PC-9 (cell line): ENCODE measurements at places on chromosomes 12 and 14.

DNA sequence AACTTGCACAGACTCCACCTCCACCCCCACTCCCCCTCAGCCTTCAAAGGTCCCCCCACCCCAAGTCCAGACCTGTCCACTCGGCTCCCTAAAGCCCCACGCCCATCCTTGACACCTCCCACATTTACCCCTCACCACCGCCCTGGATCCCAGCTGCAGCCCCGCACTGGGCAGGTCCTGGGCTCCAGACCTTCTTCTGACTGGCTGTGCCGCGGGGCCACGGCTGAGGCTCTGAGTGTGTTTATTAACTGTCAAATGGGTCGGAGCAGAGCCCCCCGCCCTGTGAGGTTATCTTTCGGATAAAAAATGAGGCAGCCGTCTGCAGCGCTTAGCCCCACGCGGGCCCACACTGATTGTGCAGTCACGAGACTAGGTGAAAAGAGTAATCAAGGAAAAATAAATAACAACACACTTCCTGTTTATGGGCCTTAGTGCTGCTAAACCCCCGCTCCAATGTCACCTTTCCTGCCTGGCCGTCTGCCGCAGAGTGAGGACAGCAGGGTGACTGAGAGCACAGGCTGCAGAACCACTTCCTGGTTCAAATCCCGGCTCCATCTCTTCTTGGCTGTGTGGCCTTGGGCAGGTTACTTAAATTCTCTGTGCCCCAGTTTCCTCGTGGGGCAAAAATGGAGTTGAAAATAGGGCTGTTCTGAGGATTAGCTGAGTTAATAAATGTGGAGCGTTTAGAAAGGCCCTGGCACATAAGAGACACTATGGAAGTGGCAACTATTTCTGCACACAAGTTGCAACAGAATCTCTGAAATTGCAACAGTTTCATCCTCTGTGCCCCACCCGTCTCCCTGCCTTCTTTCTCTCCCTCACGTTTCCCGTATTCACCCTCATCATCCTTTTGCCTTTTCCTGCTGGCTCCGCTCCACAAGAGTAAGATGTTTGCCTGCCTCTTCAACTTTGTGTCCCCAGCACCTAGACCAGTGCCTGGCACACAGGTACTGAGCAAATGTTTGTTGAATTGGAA lies 9.4 kb downstream of the SETD1B start:
- DNase-seq = no peak

- peak; percentile 85 for DNase-seq
Observed at GRCh38 chr14:61513986-61514830, 181.1 kb upstream of the HIF1A start.

DNA sequence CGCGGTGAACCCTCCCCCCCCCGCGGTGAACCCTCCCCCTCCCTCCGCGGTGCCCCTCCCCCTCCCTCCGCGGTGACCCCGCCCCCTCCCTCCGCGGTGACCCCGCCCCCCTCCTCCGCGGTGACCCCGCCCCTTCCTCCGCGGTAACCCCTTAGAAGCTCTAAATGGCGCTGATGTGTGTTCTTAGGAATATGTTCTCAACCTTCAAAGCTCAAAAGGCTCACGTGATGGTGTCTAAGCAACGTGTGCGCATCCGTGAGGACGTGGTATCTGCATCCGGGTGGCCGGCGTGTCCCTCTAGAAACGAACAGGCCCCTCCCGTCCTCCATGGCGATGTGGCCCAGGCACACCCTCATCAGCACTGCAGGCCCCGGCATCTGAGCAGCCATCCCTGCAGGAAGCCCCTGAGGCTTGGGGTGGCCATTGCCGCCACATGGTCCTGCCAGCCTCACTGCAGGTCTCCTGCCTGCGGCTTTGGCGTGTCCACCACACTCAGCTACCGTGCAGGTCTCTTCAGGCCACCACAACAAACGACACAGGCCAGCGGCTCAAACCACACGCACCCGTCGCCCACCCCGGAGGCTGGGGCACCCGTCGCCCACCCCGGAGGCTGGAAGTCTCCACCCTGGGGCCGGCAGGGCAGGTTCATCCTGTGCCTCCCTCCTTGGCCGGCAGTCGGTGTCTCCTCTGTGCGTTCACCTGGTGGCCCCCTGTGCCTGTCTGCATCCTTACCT lies 14.5 kb upstream of the FBRSL1 start:
- no peak for DNase-seq

DNA sequence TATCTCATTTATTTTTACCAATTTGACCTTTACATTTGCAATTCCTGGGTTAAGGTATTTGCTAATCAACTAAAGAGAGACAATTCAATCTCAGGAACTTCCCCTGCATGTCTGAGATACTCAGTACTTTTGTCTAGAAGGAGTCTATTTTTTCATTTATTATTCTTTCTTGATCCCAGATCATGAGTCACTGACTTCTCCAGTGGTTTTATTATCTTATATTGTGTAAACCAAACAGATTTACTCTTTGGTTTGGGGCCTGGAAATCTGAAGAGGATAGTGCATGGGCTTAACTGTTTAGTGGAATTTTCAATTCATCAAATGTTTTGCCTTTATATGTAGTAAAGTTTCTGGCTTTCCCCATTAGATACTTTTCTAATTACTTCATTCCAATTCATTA lies 185.4 kb downstream of the ALG10B start:
- no peak for DNase-seq

DNA sequence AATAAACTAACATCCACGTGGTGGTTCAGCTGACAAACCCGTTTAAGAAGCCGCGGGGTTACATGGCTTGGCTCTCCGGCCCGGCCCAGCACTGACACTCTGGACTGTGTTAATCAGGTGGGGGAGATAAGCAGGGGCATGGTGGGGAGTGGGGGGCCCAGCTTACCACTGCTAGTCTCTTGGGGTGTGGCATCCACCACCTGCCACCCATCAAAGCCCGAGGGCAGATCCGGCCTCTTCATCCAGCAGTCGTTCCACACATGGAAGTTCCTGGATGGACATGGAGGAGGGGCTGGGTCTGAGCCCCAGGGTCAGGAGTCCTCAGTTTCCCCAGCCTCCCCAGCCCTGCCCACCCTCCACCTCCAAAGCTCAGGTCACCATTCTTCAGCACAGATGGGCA lies 4.9 kb downstream of the TGM1 start:
- no peak for DNase-seq

DNA sequence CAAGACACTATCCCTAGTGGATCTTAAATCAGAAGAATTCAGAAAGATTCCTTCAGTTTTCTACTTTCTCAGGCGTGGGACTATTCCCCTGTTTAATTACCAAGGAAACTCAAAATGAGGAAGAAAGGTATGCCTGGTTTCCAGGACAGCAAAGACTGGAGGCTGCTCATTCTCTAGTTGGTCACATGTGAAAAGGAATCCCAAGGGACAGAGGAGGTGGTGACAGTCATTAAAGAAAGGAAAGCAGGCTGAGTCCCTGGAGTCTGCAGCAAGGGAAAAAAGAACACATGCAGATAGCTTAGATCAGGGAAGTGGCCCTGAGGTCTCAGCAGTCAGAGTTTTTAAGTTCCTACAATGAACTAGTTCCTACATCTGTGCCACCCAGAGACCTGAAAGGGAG lies 165.4 kb upstream of the CCDC198 start:
- DNase-seq = no peak

DNA sequence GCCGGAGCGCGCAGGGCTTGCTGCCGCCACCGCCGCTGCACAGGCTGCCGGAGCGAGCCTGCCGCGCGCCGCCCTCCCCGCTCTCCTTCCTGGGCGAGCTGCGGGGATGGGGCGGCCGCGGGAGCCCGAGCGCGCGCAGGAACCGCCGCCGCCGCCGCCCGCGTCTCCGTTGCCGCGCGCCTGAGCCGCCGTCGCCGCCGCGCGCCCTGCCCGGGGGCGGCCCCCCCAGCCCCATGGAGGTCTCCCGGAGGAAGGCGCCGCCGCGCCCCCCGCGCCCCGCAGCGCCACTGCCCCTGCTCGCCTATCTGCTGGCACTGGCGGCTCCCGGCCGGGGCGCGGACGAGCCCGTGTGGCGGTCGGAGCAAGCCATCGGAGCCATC lies 352 bp downstream of the PLXNC1 start:
- no peak for DNase-seq

- no peak for DNase-seq
Observed at GRCh38 chr14:67853715-67854114, 34.1 kb downstream of the RAD51B start.

DNA sequence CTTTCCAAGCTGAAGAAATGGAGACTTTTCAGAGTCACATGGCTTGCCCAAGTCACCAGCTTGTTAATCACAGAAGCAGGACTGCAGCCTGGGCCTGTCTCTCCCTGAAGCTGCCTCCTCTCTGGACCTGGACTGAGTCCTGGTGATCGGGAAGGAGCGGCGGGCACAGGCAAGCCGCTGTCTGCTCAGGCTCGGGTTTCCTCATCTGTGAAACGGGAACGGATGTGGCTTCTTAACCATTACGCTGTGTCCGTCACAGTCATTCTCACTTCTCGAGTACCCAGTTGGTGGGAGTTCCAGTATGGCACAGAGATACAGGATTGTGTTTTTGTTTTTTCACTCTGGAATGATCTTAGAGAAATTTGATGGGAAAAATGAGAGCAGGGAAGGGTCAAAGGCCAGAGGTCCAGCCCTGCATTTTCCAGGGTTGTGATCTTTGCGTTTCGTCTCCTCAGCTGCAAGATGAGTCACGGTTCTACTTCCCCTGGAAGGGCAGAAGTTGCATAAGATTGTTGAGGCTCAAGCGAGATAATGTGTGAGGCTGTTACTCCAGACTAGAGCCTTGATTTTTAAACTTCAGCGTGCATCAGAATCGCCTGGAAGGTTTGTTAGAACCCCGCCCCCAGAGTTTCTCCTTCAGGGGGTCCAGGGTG lies 7.6 kb upstream of the LRTM2 start:
- DNase-seq = no peak

GRCh38 chr14:30551460-30551859 lies 7.5 kb upstream of the G2E3 start:
- DNase-seq = no peak

DNA sequence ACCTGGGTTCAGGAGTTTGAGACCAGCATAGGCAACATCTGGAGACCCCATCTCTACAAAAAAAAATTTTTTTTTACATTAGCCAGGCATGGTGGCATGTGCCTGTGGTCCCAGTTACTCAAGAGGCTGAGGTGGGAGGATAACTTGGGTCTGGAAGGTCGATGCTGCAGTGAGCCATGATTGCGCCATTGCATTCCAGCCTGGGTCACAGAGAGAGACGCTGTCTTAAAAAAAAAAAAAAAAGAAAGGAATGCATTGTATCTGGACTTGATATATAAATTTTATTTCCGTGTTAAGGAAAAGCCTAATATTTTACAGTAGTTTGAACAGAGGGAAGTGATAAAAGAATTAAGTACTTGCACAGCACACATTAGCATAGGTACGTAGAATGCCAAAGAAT lies 97.2 kb downstream of the ZC3H14 start:
- DNase-seq = no peak

GRCh38 chr12:53766881-53767280 lies 15.1 kb upstream of the CISTR start:
- DNase-seq = no peak

DNA sequence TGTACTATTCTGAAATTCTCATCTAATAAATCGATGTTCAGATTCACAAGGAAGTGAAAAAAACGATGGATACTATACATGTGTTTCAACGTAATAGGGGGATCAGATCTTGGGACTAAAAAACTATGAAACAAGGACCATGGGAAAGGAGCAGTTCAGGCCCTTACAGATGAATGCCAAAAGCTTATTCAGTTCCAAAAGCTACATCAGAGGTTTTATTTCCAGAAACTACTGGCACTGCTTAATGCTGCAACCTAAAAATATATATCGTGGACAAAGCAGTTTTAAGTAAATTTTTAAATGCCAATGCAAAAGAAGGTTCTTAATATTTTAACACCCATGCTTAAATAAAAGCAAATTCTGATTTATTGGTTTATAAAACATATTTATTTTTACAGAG lies 38.5 kb downstream of the LRIG3 start:
- DNase-seq = no peak

DNA sequence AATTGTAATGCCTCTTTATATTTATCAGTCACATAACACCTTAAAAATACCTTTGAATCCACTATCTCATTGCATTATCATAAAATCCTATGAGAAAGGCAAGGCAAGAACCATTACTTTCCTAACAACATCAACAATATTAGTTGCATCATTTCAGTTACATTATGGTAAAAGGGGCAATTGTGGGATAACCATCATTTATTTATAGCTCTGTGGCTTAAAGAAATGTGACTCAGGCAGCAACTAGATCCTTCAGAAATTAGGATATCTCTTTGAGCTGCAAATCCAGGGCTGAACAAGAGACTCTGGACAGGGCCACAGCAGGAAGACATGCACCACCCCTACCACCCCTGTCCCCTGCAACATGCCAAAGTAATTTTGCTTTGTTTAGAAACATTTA lies 36.4 kb downstream of the EPS8 start:
- DNase-seq = no peak

- DNase-seq = peak; percentile 68
Observed at GRCh38 chr12:10130042-10130441, at the start of gene CLEC7A. TSS of gene CLEC7A (minus strand) at chr12:10130199. CDS start at chr12:10130082, 117 bp downstream.

DNA sequence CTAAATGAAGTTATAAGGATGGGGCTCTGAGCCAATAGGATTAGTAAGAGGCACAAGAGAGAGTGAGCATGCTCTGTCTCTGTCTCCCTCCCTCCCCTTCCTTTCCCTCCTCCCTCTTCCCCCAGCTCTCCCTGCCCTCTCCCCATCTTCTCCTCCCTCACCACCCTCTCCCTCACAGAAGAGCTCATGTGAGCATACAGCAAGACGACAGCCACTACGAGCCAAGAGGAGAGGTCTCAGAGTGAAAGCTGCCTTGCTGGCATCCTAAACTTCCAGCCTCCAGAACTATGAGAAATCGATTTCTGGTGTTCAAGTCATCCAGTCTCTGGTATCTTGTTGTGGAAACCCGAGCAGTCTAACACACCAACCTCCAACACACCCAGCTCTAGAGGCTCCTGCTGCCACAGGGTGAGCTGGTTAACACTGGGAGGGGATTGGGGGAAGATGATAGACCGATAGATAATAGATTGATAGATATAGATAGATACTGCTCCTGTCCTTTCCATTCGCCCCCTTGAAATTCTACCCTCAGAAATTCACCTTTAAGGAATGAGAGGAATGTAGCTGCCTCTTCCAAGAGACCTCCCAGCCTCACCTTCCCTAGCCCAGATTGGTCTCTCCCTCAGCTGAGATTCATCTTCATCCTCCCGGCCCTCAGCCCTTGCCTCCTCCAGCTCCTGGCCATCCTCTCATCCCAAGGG lies 25.8 kb upstream of the ACTN1 start:
- DNase-seq = peak; percentile 61

DNA sequence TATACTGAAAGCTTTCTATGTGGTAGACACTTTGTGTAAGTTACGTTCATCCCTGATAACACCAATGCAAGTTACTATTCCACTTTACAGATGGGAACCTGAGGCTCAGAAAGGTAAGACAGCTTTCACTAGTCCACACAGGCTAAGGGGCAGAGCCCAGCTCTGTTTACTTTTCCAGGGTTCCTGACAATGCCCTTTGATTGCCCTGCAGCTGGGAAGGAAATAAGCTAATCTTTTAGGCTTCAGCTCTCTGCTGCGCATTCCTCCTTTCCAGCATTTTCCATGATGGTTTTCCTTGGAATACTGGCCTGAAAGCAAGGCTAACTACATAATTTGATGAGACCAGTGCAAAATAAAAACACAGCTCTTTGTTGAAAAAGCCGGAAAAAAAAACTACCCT lies 185.7 kb upstream of the BTG1 start:
- no peak for DNase-seq
